Activated naive CD4-positive, alpha-beta T cell treated with anti-CD3 and anti-CD28 coated beads, Interleukin-2, amount 50 U/mL, for 72 hours (primary cell): ENCODE measurements at places on chromosomes 3 and 15.

GRCh38 chr3:58006661-58007060 is 1.6 kb upstream of the FLNB start:
- DNase-seq: no peak

DNA sequence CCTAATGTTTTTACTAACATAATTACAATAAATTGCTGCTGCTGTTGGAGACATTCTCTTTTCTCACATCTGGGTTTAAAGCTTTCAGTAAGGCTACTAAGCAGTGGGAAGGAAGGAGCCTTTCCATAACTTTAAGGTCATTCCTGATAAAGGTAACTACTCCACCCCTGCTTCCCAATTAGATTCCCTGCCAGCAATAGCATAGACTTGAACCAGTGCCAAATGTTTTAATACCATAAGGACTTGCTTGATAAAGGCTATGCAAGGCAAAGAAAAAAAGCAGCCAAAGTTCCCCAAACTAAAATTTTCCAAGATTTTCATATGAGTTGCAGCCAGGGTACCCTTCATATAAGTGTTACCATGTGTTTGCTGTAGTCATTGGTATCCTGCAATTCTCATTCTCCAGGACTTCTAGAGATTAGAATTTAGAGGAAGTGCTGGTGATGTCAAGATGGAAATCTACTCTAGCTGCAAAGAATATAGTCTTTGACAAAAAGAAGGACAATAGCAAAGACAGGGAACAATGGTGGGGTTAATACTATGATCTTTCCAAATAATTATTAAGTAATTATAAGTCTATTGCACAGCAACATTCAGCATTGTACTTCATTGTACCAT is 106.1 kb downstream of the FILIP1L start:
- DNase-seq: no peak

- no peak for DNase-seq
These were observed 2.7 kb downstream of the ANKRD28 start for GRCh38 chr3:15794842-15795650.

GRCh38 chr3:58041182-58041825 is 33.1 kb downstream of the FLNB start:
- no peak for DNase-seq

DNA sequence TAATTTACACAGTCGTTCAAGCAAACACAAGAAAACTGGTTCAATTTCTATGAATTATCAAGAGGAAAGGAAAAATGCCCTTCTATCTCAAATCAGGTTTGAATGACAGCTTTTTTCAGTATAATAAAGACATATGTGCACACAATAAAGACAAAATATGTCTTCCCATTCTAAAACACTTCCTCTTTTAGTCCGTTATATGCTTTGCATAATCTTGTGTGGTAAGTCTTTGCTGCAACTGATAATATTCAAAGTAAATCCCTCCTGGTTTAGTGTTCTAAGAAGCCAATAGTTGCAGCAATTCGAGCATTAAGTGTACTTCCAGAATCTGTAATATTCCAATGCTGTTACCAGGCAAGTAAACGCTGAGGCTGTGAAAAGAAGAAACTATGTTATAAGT is 43.7 kb upstream of the MAPKBP1 start:
- no peak for DNase-seq

DNA sequence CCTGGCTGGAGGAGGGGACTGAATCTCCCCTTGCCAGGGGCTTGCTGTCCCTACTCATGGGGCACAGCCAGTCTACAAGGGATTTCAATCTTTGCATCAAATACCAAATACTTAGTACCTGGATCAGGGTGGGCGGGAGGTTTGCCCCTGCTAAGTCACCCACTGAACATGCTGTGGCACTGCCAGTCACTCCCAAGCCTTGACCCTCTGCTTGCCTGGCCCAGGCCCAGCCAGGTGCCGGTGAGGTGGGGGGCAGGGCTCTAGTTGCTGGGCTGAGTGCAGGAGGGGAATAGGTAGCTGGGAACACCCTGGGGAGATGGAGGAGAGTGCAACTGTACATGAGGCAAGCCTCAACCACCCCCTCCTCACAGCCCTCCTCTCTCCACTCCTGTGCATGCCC is 136.3 kb upstream of the LRTM1 start:
- no peak for DNase-seq

- no peak for DNase-seq
These were observed 10.8 kb downstream of the PRICKLE2 start for GRCh38 chr3:64214381-64215018.

DNA sequence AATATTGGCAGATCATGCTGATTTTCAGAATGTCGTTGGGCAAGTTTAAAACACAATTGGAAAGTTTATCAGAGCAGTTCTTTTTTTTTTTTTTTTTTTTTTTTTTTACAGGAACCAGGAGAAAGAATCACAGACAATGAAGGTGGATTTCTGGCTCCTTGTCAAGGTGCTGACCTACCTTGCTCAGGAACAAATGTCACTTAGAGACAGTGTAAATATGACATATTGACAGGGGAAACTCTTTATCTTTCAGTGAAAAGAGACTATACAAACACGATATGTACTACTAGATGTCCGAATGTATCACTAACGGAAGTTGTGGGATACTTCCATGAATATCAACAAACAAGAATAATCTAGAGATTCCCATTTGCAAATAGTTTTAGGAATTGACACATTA is 237.3 kb downstream of the FMN1 start:
- no peak for DNase-seq

DNA sequence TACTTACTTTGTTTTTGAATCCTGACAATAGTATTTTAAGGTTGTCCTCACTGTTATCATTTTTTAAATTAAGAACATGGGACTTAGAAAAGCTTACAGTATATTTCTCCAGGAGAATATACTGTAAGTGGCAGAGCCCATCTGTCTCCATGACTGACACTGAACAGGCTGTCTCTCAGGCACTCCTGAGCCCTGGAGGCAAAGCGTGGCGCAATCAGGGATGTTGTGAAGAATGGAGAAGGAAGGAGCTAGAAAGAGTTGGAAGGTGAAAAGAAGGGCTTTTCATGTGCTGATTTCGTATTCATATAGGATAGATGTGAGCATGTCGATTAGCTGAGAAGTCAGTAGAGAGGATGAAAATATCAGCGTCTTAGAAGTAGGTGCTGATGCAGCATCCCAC is 41.5 kb downstream of the FGF12 start:
- no peak for DNase-seq

- peak; percentile 82 for DNase-seq
These were observed 175.7 kb upstream of the KBTBD8 start for GRCh38 chr3:66822186-66823008.

DNA sequence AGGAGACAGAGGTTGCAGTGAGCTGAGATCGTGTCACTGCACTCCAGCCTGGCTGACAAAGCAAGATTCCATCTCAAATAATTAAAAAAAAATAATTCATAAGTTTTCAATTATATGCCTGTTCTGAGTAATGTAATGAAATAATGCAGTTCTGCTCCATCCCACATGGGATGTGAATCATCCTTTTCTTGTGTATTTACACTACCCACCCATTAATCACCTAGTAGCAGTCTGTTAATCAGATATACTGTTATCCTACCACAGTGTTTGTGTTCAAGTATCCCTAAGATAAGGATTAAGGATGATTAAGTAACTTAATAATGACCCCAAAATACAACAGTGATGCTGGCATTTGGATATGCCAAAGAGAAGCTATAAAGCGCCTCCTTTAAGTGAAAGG is 38.8 kb downstream of the PIGB start:
- DNase-seq: no peak

DNA sequence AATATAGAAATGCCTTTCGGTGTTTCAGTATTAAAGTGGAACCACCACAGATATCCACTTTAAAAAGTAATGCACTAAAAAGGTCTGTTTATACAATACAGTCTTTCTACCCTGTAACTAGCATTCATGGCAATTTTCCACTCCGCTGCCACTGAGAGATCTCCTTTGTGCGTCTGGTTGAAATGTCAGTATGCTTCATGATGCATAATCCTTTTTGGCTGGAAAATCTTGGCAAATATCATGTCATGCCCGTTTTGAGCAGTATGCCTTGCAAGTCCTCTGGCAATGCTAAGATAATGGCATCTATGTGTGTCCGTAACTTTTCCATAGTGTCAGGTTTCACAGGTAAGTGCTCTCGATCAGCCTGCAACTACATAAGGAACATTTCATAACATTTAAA is 30.8 kb upstream of the ARF4 start:
- DNase-seq: no peak

DNA sequence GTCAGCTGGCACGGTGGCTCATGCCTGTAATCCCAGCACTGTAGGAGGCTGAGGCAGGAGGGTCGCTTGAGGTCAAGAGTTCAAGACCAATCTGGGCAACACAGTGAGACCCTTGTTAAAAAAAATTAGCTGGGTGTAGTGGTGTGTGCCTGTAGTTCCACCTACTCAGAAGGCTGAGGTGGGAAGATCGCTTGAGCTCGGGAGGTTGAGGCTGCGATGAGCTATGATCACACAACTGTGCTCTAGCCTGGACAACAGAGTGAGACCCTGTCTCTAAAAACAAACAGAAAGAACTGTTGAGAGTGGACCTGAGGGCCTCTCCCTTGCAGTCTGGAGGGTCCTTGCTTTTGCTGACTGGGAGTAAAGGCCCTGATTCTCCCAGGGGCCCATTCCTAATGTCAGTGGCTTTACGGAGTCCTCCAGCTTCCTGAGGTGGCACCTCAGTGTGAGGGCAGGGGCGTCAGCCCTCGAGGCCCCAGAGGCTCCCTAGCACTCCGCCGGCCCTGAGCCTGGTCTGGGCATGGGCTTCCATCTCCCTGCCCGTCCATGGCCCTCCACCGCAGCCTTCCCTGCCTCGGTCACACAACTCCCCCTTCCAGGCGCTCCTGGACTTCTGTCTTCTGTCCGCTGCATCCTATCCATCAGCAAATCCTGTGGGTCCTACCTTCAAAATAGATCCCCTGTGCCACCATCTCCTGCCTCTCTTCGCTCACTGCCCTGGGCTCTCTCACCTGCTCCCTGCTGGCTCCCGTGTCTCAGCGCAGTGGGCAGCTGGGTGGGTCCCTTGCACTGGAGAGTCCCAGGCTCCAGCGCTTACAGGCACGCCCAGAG is 19.0 kb downstream of the FBLN2 start:
- no peak for DNase-seq

GRCh38 chr3:41080141-41080540 is 119.2 kb upstream of the CTNNB1 start:
- no peak for DNase-seq

DNA sequence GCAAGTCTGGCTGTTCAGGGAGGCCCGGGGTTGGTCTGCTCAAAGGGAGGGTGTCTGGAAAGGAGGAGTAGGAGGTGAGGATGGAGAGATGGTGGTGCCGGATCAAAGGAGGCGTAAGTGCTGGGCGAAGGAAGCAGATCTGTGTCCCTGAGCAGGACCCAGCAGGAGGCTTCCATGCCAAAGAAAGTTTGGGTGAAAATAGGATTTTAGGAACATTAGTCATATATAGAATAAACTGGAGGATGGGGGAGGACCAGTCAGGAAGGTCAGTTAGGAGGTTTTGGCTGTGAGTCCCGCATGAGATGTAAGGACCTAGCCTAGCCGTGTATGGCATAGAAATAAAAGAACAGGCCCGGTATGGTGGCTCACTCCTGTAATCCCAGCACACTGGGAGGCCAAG is 28.6 kb upstream of the VPS8 start:
- no peak for DNase-seq

DNA sequence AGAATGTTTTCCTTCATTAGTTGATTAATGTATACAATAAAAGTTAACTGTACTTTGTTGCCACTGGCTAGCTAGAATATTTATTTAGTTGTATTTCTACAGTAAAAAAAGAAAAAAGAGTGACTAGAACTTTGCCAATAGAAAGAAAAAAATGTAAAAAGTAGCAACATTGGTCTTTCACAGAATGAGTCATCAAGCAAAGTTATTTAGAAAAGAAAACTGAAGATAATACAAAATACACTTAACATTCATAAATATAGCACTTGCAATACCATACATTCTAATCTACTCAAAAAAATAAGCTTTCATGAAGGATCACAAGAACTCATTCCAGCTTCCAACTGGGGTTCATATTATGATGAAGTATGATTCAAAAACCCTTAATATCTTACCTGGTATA is 83.4 kb downstream of the AQR start:
- no peak for DNase-seq

DNA sequence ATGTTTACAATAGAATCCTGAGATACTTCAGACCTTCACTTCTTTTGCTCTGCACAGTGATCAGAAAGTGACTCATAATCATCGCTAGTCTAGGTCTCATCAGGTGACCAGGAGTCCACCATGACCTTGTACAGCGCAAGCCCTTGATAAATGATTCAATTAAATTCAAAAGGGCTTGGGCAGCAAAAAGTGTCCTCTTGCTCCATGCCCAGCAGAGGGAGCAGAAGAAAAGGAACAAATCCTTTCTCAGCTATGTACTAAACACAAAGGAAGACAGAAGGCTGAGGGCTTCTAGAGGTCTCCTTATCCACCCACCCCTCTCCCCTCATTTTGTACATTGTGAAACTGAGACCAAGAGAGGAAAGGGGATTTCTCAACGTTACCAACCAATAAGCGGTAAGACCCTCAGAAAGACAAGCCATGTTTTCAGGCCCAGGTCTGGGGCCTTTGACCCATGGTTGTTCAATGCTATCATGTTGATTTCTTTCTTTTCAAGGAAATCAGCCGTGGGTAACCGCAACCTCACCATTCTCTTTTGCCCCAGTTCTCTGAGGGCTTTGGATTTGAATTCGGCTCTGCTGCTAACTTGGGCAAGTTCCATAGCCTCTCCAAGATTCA is 74.8 kb downstream of the AQP9 start:
- no peak for DNase-seq

DNA sequence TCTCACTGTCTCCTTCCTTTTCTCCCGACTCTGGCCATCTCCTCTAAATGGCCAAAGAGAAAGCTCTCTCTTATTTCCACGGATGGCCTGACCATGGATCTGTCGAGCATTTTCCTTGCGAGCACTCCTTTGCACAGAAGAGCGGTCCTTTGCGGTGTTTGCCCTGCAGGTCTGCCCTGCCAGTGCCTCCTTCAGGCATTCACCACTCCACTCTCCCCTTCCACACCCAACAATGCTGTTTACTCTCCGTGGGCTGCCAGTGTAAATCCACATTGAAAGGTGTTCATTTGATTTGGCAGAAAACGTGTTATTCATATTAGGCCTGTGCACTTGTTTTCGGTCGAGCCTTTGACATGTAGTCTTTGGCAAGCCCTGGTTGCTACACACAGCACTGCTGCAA is 49.6 kb downstream of the CACNA2D3 start:
- DNase-seq: no peak

GRCh38 chr3:182904164-182904563 is 76.2 kb downstream of the DCUN1D1 start:
- DNase-seq: no peak

DNA sequence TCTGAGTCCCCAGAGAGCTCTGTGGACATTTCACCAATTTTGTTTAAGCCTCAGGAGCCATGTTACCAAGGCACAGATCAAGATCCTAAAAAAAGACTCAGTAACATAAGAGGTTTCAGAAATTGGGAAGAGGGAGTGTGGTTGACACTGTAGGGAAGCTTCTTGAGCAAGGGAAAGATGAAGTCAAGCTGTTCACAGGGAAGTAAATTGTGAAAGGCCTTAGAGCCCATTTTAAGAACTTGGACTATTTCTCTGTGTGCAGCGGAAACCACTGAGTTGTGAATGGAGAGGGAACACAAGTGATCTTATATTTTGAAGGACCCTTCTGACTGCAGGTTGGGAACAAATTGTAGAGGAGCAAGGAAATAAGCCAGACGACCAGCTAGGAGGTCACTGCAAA is 18.7 kb downstream of the BCL2A1 start:
- no peak for DNase-seq
